ENCODE measurements at places on chromosomes 6 and 20. TPM values are rescaled to one million over a fixed set of nuclear protein-coding genes. Genes with fewer than 3 reads are reported as not detected.

- peak; percentile 44 for DNase-seq
Measured at GRCh38 chr20:46330072-46330763, 21.9 kb upstream of the CDH22 start.

Gene COL19A1
- not detected for total RNA-seq

- no peak for DNase-seq
Measured at GRCh38 chr20:59939052-59939878, 840 bp downstream of the PPP1R3D start.

GRCh38 chr6:63730311-63730710, 94.7 kb downstream of the PHF3 start:
- no peak for DNase-seq

Gene CGA
- not detected for total RNA-seq

Measured in osteoblast (primary cell).